ENCODE measurements at places on chromosomes 5 and 9.

- DNase-seq, result no peak
These were observed 68.2 kb upstream of the SPTLC1 start for GRCh38 chr9:92183449-92183848.

DNA sequence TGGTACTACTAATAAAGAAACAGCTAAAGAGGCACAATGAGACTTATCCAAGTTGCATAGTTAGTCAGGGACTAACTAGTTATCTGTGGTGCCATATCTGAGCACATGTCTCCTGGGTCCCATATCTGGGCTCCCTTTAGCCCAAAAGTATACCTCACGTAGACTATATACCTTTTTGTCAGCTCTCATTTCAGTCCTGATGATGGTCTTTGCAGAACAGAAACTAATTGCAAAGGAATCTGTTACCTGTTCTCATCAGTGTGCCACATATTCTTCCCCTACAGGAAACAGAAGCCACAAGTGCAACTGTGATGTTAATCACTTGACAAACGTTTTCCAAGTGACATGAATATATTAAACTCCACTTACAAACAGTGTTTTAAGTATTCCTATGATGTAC, 395.2 kb downstream of the KIAA0825 start:
- DNase-seq, result no peak

DNA sequence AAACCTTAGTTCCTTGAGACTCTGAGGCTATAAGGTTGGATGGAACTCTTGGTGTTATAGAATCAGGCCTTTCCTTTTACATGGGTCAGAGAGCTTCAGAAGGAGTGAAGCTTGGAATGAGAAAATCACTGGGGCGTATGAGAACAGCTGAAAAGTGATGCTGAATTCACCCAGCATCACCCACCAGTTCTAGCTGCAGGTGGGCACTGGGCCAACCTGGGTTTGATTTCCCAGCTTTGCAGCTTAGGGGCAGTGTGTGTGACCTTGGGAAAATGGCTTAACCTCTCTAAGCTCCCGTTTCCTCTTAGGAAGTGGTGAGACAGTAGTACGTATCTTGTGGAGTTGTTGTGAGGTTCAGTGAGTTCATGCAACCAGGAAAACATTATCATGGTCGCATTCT, 10.7 kb downstream of the PCDH12 start:
- no peak for DNase-seq

- DNase-seq, result no peak
These were observed 4.9 kb downstream of the NEK6 start for GRCh38 chr9:124262649-124262972.

- DNase-seq, result no peak
These were observed 286.0 kb downstream of the CDK5RAP2 start for GRCh38 chr9:120294003-120294402.

DNA sequence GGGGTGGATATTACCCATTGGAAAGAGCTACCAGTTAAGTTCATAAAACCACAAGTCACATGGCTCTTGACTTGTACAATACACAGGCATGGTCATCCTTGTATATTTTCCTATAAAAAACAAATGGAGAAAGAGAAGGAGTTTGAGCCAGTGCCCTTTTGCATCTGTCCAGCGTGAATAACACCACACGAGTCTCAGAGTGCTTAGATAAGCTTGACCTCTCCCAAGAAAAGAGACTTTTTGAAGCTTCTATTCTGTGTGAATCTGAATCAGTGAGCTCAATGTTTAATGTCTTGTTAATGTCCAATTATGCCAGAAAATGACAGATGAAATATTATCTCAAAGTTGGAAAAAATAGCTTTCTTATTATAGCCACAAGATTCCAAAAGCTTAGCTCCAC, 30.9 kb upstream of the LPAR1 start:
- DNase-seq, result no peak

GRCh38 chr9:105954517-105954916, 260.2 kb downstream of the TMEM38B start:
- no peak for DNase-seq

All from SJSA1 (cell line).